ENCODE measurements at places on chromosomes 5 and 9.

- no peak for DNase-seq
Measured at GRCh38 chr5:154677921-154678320, 77.3 kb upstream of the LARP1 start.

- DNase-seq, result no peak
Measured at GRCh38 chr5:137366526-137366925, 132.6 kb downstream of the SPOCK1 start.

DNA sequence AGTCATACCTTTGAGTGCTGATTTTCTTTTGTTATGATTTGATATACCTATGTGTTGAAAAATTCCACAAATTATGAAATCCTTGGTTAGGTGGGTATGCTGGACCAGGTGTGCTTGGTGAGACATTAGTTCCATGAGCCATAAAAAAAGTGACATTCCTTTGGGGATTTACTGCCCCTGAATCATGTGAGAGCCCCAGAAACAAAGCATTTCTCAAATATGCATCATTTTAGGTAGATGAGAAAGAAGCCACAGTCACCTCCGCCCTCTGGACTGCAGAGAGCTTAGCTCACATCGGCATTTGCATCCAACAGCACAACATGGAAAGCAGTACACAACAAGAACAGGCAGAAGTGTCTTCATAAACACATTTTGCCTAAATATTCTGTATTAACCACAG, 55.3 kb downstream of the DAP start:
- no peak for DNase-seq

DNA sequence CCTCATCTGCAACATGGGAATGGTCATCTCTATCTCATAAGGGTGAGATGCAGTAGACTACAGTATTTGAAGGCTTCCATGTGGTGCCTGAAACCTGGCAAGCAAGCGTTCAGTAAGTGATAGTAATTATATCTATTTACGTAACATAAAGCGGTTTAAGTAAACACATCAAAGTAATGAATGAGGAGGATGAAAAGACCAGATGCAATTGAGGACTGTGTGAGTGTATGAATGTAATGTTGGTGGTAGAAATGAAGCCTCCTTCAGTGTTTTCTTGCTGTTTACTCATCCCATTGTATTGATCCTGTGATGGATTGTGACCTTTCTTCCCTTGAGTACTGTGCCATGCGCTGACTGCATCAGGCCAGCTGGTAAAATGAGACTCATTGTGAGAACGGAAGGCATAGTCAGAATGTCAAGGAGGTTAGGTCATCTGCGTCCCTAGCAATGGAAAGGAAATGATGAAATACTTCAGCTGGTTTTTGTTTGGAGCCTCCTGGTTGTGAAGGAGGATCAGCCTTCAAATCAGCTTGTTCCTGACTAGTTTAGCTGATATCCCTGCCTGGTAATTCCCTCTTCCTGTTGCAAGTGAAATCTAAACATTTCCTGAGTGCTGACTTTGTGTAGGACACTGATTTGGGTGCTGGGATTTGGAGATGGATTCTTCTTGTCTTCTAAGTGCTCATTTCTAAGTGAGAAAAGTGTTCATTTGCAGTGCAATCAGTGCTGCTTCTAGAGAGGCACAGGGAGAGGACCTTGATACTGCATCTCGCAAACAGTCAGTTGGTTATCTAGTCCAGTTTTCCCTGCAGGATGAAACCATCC, 35.6 kb downstream of the TNFSF8 start:
- no peak for DNase-seq

- no peak for DNase-seq
Measured at GRCh38 chr9:90394871-90395270, 247.8 kb downstream of the DIRAS2 start.

Data from GM10248 (cell line).